Left ventricle myocardium inferior (tissue), 1 donor: ENCODE measurements at places on chromosomes 1 and 21. TPM values are rescaled to one million over a fixed set of nuclear protein-coding genes. Genes with fewer than 3 reads are reported as not detected.

- no peak for DNase-seq
- no peaks in the 10 kb centered on the region for H3K27me3 ChIP-seq
Measured at GRCh38 chr1:18948048-18948912, 8.2 kb downstream of the IFFO2 start.

GRCh38 chr1:54971317-54971791 is 9.1 kb upstream of the TMEM61 start:
- peaks cover 6% of the 10 kb centered on the region for H3K4me1 ChIP-seq
- H3K27ac ChIP-seq = no peak overlapping the region
- H3K36me3 ChIP-seq = no peaks in the 10 kb centered on the region
- H3K27me3 ChIP-seq = peaks cover 24% of the 10 kb centered on the region

- peaks cover 71% of the 10 kb centered on the region for H3K4me1 ChIP-seq
- H3K27me3 ChIP-seq = no peaks in the 10 kb centered on the region
- H3K36me3 ChIP-seq = no peaks in the 10 kb centered on the region
- no peak for DNase-seq
- H3K4me3 ChIP-seq = no peak overlapping the region
Measured at GRCh38 chr1:21295002-21295401, 4.7 kb upstream of the ECE1 start.

GRCh38 chr1:221011145-221011544 is 131.9 kb downstream of the HLX start:
- peaks cover 15% of the 10 kb centered on the region for H3K4me1 ChIP-seq
- H3K27me3 ChIP-seq = peaks cover 1% of the 10 kb centered on the region
- H3K27ac ChIP-seq = no peak overlapping the region
- DNase-seq = no peak
- H3K36me3 ChIP-seq = no peaks in the 10 kb centered on the region
- H3K4me3 ChIP-seq = no peak overlapping the region

The ZYG11A gene
- not detected for total RNA-seq

The HPCAL4 gene
- total RNA-seq = 0.88 TPM
